Activated naive CD8-positive, alpha-beta T cell treated with anti-CD3 and anti-CD28 coated beads for 36 hours (primary cell): ENCODE measurements at places on chromosomes 1 and 21. TPM values are rescaled to one million over a fixed set of nuclear protein-coding genes. Genes with fewer than 3 reads are reported as not detected.

The SAMSN1 gene
- total RNA-seq, result 119 TPM

The RTCA gene
- 50.4 TPM for total RNA-seq

DNA sequence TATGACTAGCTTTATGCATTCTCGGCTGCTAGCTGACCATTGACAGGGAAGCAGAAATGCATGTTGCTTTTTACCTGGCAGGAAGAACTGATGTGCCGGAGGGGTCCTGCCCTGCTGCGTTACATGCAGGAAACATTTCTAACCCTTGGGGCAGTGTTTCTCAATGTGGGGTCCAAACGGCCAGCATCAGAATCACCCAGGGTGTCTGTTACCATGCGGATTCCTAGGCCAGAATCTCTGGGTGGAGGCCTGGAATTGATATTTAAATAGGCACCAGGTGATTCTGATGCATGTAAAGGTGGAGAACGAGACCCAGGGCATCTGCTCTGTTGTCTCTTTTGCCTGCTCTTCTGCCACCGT, 182.7 kb downstream of the PCP4 start:
- no peak overlapping the region for H3K27ac ChIP-seq
- no peaks in the 10 kb centered on the region for H3K4me1 ChIP-seq
- H3K36me3 ChIP-seq, result no peaks in the 10 kb centered on the region
- H3K27me3 ChIP-seq, result peaks cover 3% of the 10 kb centered on the region

DNA sequence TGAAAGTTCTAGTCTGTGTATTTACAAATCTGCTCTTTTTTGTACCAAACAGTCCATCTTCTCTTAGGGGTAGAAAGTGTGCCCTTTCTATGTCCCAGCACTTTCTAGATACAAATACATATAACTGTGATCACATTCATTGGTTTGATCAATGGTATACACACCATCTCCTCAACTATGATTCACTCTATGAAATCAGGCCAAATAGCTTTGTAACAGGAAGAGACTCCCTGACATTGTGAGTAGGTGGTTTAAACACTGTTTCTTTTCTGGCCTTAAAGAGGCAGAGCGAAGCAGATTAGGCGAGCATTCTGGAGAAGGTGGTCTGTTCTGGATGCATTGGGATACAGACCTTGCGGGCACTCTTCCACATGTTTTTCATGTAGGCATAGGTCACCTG, 39.3 kb upstream of the EXOSC10 start:
- no peak for DNase-seq
- no peak overlapping the region for H3K27ac ChIP-seq
- H3K27me3 ChIP-seq, result no peaks in the 10 kb centered on the region
- no peak overlapping the region for H3K4me3 ChIP-seq
- H3K4me1 ChIP-seq, result peaks cover 14% of the 10 kb centered on the region

- H3K27ac ChIP-seq, result no peak overlapping the region
- DNase-seq, result no peak
- H3K4me3 ChIP-seq, result no peak overlapping the region
- no peaks in the 10 kb centered on the region for H3K4me1 ChIP-seq
- H3K36me3 ChIP-seq, result no peaks in the 10 kb centered on the region
Measured at GRCh38 chr1:216482620-216483019, 59.4 kb upstream of the USH2A start.

The ATP1A2 gene
- total RNA-seq, result not detected

GRCh38 chr1:230643908-230644307, 1.6 kb downstream of the COG2 start:
- no peak overlapping the region for H3K27ac ChIP-seq
- peaks cover 56% of the 10 kb centered on the region for H3K4me1 ChIP-seq
- DNase-seq, result no peak
- H3K27me3 ChIP-seq, result peaks cover 6% of the 10 kb centered on the region
- peak overlapping the region; percentile 96 for H3K4me3 ChIP-seq
- H3K36me3 ChIP-seq, result peaks cover 27% of the 10 kb centered on the region

- no peaks in the 10 kb centered on the region for H3K4me1 ChIP-seq
- no peak for DNase-seq
- no peak overlapping the region for H3K27ac ChIP-seq
- H3K27me3 ChIP-seq, result peaks cover 8% of the 10 kb centered on the region
- no peaks in the 10 kb centered on the region for H3K36me3 ChIP-seq
Measured at GRCh38 chr1:59804301-59804700, 10.4 kb upstream of the HOOK1 start.

The ANKRD45 gene
- 0.14 TPM for total RNA-seq

- peak overlapping the region; percentile 87 for H3K27ac ChIP-seq
- H3K27me3 ChIP-seq, result peaks cover 10% of the 10 kb centered on the region
- H3K4me3 ChIP-seq, result no peak overlapping the region
- H3K4me1 ChIP-seq, result peaks cover 28% of the 10 kb centered on the region
Measured at GRCh38 chr1:235105051-235106043, 23.3 kb downstream of the TOMM20 start.

The MLLT11 gene
- total RNA-seq, result 4.9 TPM

GRCh38 chr1:42195841-42196240, 31.3 kb upstream of the GUCA2A start:
- no peak for DNase-seq
- no peaks in the 10 kb centered on the region for H3K4me1 ChIP-seq
- no peak overlapping the region for H3K27ac ChIP-seq
- H3K36me3 ChIP-seq, result peaks cover 19% of the 10 kb centered on the region

The RPE65 gene
- not detected for total RNA-seq

The LAD1 gene
- not detected for total RNA-seq

GRCh38 chr1:13965770-13966398, 265.9 kb downstream of the PRDM2 start:
- no peaks in the 10 kb centered on the region for H3K4me1 ChIP-seq
- H3K36me3 ChIP-seq, result peaks cover under 1% of the 10 kb centered on the region
- no peak for DNase-seq
- H3K27ac ChIP-seq, result no peak overlapping the region
- peaks cover 9% of the 10 kb centered on the region for H3K27me3 ChIP-seq

GRCh38 chr1:203680765-203681164, 54.1 kb downstream of the ATP2B4 start:
- H3K36me3 ChIP-seq, result peaks cover 5% of the 10 kb centered on the region
- H3K4me1 ChIP-seq, result peaks cover 30% of the 10 kb centered on the region
- no peaks in the 10 kb centered on the region for H3K27me3 ChIP-seq
- no peak for DNase-seq
- H3K4me3 ChIP-seq, result no peak overlapping the region

The LCE2A gene
- total RNA-seq, result not detected

The ELAPOR1 gene
- 6.8 TPM for total RNA-seq

The IPO9 gene
- 69.2 TPM for total RNA-seq

DNA sequence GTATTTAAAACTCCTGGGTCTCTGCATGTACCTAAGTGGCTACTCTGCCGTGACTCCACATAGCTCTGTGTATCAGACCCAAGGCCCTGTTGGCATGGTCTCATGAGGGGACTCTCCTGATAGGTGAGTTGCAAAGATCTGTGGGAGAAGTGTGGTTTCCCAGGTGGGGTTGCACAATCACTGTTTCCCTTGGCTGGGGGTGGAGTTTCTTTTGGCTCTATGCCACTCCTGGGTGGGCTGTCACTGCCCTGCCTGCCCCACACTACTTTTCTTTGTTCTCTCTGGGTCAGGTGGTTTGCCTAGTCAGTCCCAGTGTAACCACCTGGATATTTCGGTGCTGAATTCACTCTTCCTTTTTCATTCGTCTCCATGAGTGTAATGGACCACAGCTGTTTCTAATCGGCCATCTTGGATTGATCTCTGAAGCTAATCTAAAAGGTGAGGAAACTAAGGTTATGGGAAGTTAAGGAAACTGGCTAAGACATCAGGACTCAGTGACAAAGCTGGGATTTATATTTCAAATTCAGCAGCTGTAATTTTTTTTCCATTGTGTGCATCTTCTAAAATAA, 97.1 kb upstream of the CACYBP start:
- no peaks in the 10 kb centered on the region for H3K27me3 ChIP-seq
- H3K4me3 ChIP-seq, result no peak overlapping the region
- peaks cover 4% of the 10 kb centered on the region for H3K4me1 ChIP-seq
- DNase-seq, result no peak

- peaks cover 35% of the 10 kb centered on the region for H3K4me1 ChIP-seq
- peaks cover 27% of the 10 kb centered on the region for H3K36me3 ChIP-seq
- H3K27me3 ChIP-seq, result no peaks in the 10 kb centered on the region
Measured at GRCh38 chr1:205597691-205598314, 34.0 kb downstream of the ELK4 start.

GRCh38 chr1:59833022-59833421, 18.3 kb downstream of the HOOK1 start:
- no peaks in the 10 kb centered on the region for H3K27me3 ChIP-seq
- peaks cover 13% of the 10 kb centered on the region for H3K36me3 ChIP-seq
- H3K4me3 ChIP-seq, result no peak overlapping the region
- H3K4me1 ChIP-seq, result no peaks in the 10 kb centered on the region

DNA sequence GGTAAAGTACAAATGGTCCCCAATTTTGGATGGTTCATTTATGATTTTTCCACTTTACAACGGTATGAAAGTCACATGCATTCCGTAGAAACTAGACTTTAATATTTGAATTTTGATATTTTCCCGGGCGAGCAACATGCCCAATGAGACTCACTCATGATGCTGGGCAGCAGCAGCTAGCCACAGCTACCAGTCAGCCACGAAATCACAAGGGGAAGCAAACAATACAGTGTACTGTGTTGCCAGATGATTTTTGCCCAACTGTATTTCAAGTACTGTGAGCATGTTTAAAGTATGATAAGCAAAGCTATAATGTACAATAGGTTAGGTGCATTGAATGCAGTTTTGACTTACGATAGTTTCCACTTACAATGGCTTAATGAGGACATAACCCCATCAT, 266.8 kb downstream of the VAV3 start:
- no peak for DNase-seq
- H3K27me3 ChIP-seq, result no peaks in the 10 kb centered on the region
- H3K4me1 ChIP-seq, result no peaks in the 10 kb centered on the region
- no peak overlapping the region for H3K27ac ChIP-seq

- H3K36me3 ChIP-seq, result no peaks in the 10 kb centered on the region
- no peak for DNase-seq
- H3K27me3 ChIP-seq, result peaks cover 4% of the 10 kb centered on the region
- no peak overlapping the region for H3K4me3 ChIP-seq
Measured at GRCh38 chr1:91057784-91058183, 35.9 kb upstream of the ZNF644 start.

DNA sequence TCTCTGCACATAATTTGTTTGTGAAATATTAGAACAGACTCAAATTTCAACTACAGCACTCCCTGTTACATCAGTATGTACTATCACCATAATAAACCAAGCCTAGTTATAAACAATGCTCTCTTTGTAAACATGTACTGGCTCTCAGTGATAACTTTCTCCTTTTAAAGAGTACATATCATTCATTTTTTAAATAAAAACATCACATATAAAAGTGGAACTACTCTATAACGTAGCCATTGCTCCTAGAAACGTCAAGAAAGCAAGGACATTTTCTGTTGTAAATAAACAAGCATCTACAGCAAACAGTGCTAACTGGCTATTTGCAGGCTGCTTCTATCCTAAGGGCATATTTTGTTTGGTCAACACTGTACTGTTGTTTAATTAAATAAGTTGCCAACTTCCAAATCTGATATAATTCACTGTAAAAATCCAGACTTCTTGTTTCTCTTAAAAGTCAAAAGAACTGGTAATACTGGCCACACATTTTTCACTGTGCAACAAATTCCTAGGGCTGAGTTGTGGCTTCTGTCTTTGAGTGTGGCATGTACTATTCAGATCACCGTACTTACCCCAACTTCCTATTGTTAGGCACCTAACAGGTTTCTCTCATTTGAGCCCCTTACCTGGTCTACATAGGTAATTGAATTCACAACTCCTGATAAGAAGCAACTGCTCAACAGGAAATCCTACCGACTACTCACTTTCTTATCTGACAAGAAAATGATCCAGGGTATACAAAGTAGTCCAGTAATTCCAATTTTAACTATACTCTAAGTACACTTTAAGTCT, 111.9 kb downstream of the DENND1B start:
- DNase-seq, result no peak
- no peaks in the 10 kb centered on the region for H3K36me3 ChIP-seq
- H3K4me1 ChIP-seq, result peaks cover 7% of the 10 kb centered on the region
- H3K4me3 ChIP-seq, result no peak overlapping the region

The KCNE1 gene
- total RNA-seq, result 0.14 TPM

The G0S2 gene
- total RNA-seq, result 13.1 TPM

DNA sequence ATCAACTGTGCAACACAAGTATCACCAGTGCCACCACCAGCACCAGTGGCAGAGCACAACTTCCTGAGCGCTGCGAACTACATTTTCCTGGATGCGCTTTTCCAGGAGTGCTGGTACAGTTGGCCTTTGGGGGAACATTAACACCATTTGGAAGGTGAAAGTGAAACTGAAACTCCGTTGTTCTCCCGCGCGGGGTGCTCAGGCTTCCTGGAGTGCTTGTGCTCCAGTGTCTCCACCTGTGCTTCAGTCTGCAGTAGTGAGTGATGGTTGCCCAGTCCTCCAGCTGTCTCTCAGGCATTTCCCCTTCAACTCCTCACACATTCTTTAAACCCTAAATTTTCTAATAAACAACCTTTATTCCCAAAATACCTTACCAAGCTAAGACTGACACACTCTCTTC, 187.8 kb downstream of the LRRIQ3 start:
- H3K27me3 ChIP-seq, result no peaks in the 10 kb centered on the region
- H3K36me3 ChIP-seq, result no peaks in the 10 kb centered on the region
- H3K4me3 ChIP-seq, result no peak overlapping the region
- DNase-seq, result no peak
- peaks cover 3% of the 10 kb centered on the region for H3K4me1 ChIP-seq

The NR5A2 gene
- 0.06 TPM for total RNA-seq

The C1orf105 gene
- total RNA-seq, result not detected

- no peaks in the 10 kb centered on the region for H3K36me3 ChIP-seq
- DNase-seq, result no peak
- H3K4me3 ChIP-seq, result no peak overlapping the region
- H3K4me1 ChIP-seq, result no peaks in the 10 kb centered on the region
- H3K27ac ChIP-seq, result no peak overlapping the region
Measured at GRCh38 chr1:174883409-174883808, 116.3 kb upstream of the CACYBP start.

DNA sequence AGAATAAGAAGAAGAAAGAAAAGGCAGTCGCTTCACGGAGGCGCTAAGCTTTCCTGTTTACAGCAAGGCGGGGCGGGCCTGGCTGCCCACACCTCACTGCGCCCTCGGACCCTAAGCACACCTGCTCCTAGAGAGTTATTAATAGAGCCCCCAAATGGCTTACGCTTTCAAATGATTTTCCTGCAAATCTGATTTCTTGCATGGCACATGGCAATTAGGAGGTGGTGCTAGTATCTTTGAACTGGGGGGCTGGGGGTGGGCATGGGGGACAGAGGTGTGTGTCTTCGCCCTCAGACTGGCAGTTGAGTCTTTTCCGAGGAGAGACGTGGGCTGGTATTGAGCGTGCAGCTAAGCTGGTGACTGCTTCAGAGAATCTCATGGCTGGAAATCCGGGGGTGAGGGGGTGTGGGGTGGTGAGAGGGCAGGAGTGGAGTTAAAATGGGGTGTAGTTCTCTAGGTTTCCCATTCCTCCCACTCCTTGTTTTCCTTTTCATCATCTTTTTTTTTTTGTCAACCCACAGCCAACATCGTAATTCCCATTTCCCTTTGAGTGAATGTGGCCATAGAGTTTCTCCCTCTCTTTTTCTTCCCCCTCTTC, 1.3 kb downstream of the S1PR1 start:
- peak overlapping the region; percentile 97 for H3K27ac ChIP-seq
- no peaks in the 10 kb centered on the region for H3K27me3 ChIP-seq
- H3K4me1 ChIP-seq, result peaks cover 48% of the 10 kb centered on the region
- peak; percentile 71 for DNase-seq
- H3K36me3 ChIP-seq, result peaks cover 62% of the 10 kb centered on the region
- H3K4me3 ChIP-seq, result peak overlapping the region; percentile 97
